Stimulated activated CD8-positive, alpha-beta memory T cell treated with anti-CD3 and anti-CD28 coated beads, Interleukin-4, amount 100 ng/mL, for 1 hour (primary cell): ENCODE measurements at places on chromosomes 16 and 17.

GRCh38 chr17:50148226-50149090, 2.0 kb downstream of the PPP1R9B start:
- DNase-seq = no peak

DNA sequence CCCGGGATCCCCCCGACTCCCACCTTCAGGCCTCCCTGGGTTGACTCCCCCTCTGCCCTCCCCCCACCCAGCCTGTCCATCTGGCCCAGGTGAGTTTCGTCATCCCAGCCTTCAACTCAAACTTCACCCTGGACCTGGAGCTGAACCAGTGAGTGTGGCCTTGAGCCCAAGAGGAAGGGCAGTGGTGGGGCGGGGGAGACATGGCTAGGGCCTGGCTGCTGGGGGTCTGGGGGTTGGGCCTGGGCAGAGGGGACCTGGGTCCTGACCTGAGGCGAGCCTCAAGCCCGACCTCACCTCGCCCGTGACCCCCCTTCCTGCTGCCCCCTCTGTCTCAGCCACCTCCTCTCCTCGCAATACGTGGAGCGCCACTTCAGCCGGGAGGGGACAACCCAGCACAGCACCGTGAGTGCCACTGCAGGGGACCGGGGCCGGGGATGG, 10.9 kb downstream of the ADAM11 start:
- no peak for DNase-seq

DNA sequence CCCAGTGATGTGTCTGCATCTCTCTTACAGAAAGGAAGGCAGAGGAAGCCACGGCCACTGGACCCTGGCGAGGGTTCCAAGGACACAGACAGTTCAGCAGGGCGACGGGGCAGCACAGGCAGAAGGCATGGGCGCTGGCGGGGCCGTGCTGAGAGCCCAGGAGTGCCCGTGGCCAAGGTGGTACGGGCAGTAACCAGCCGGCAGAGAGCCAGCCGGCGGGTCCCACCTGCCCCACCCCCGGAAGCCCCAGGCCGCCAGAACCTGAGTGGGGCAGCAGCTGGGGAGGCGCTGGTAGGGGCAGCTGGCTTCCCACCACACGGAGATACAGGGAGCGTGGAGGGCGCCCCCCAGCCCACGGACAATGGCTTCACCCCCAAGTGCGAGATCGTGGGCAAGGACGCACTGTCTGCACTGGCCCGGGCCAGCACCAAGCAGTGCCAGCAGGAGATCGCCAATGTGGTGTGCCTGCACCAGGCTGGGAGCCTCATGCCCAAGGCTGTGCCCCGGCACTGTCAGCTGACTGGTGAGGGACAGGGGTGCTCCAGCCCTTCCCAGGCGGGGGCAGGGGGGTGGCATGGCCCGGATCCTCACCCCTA, 7.8 kb downstream of the XYLT2 start:
- DNase-seq = no peak

- no peak for DNase-seq
These were observed 83.5 kb downstream of the BMERB1 start for GRCh38 chr16:15517743-15518377.

GRCh38 chr16:84810518-84811273, 9.1 kb upstream of the CRISPLD2 start:
- no peak for DNase-seq

DNA sequence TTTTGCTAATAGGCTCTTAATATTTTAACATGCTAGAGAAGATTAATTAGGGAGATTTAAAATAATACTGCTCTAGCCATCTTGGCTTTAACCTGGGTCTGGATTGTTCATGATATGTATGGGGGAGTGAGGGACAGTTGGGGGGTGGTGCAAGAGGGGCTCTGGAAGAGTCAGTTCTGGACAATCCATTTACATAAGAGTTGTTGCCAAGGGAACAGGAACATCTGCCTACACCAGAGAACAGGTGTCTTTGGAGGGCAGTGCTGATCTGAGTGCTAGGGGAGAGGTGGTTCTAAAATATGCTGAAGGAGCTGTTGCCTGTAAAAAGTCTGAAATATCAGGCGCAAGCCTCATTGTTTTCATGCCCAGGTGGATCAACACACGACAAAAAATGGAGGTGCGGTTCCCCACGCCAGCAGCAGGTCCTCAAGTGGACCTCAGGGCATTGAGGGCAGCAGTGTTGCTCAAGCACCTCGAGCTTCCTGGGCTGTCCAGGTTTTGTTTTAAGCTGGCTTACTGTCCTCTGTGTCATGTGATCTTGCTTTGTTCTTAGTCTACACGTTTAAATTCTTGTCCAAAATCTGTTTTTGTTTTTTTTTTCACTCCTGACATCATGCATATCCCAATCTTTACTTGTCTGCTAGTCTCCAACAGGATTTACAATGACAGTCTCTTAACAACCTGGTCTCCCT, 25.4 kb upstream of the WSB1 start:
- no peak for DNase-seq

- DNase-seq = no peak
These were observed 34.3 kb upstream of the LGALS9 start for GRCh38 chr17:27596566-27597187.

GRCh38 chr16:73047536-73048291, at the start of gene ZFHX3:
ZFHX3 (minus strand) TSS chr16:73048128; CDS start chr16:72960145, 87,983 bp downstream.
- no peak for DNase-seq

DNA sequence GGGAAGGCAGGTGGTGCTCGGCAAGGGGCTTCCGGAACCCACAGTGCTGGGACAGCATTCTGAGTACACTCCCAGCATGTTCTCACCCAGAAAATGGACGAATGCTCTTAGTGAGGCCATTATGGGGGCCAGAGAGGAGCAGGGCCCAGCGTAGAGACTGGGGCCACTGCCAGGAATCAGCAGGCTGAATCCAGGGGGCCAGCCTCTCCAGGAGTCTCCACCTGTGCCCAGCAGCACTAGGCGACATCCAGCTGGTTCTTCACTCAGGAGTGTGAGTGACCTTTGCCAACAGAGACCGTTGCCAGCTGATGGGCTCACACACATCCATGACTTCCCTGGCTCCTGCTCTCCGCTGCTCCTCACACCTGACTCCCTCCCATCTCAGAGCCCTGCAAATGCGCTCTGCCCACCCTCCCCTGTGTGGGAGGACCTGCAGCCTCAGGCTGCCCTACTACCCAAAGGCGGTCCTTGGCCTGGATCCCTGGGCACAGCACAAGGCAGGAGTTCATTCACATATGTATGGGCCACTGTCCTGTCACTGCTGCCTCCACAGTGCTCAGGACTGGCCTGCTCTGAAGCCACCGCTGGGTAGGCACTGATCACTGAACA, 5.1 kb downstream of the RHBDF1 start:
- DNase-seq = no peak

GRCh38 chr16:88340755-88341150, 42.0 kb upstream of the ZNF469 start:
- no peak for DNase-seq

- no peak for DNase-seq
These were observed 255.6 kb downstream of the HS3ST3A1 start for GRCh38 chr17:13346081-13346533.

- no peak for DNase-seq
These were observed 16.1 kb downstream of the PLK1 start for GRCh38 chr16:23694644-23695373.
